ENCODE measurements at places on chromosomes 3 and 15. TPM values are rescaled to one million over a fixed set of nuclear protein-coding genes. Genes with fewer than 3 reads are reported as not detected.

FAM43A gene
- total RNA-seq: 27.8 TPM

IMPG2 gene
- 0.05 TPM for total RNA-seq

CGGBP1 gene
- 58.7 TPM for total RNA-seq

ZNF385D gene
- total RNA-seq: not detected

ZBED2 gene
- total RNA-seq: 336 TPM

IL17RC gene
- 0.27 TPM for total RNA-seq
